NCI-H187 treated with DMSO at 0.1 percent for 48 hours (cell line): ENCODE measurements at places on chromosomes 5 and 9.

- DNase-seq = no peak
Measured at GRCh38 chr5:111635151-111635902, 121.7 kb downstream of the NREP start.

GRCh38 chr9:138052322-138052615 lies 174.7 kb downstream of the CACNA1B start:
- DNase-seq = no peak

- DNase-seq = no peak
Measured at GRCh38 chr9:114274217-114274616, 48.7 kb upstream of the ORM1 start.

DNA sequence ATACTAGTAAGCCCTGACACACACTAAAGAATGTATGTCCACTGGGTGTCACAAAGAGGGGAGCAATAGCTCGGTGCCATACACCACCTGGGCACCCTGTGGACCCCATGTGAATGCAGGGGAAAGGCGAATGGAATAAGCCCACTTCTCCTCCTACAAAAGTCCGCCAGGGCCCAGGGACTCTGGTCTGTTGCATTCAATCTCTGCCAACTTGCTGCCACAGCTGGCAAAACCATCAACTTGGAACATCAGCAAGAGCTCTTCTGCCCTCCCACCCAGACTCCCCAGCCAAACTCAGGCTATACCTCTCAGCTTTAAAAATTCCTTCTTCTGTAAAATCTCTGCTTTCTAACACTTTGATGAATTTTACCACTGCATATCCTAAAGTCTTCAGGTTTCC lies 54.5 kb downstream of the PFDN1 start:
- DNase-seq = no peak
